ENCODE measurements at places on chromosomes 6 and 20.

DNA sequence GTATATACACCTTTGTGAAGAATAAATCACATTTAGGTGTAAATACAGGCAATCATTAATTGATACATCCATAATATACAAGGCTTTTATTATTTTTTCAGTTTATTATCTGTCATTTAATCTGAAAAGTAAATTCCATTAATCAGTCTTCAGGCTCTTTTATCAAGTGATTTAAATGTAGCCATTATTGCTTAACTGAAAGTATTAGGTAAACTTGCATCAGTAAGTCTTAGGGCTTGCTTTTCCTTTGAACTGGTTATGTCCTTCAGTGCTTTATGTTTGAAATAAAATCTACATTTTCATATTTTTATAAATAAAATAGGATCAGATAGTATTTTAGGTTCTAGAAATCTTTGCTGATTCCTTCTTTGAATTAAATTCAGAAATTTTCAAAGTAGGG is 4.1 kb downstream of the TPBG start:
- DNase-seq: no peak

- no peak for DNase-seq
Measured at GRCh38 chr6:133724726-133725125, 164.2 kb upstream of the TCF21 start.

DNA sequence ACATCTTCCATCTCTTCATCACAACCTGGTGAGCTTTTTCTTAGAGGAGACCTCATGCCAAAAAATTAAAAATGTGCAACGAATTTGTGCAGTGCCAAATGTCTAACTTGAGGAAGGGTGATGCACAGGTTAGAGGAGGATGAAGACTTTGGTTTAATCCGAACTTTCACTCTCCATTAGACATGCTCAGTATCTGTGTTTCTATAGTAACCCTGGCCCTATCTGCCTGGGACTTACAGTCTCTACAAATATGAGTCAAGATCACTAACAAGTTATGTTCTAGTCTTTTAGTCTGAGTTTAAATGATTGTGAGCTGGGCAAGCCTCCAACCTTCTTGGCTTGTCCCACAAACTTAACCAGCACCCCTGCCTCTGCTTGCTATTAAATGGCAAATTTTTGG is 377.0 kb downstream of the BMP2 start:
- no peak for DNase-seq

- no peak for DNase-seq
Measured at GRCh38 chr6:16318538-16318937, 80.2 kb downstream of the GMPR start.

- DNase-seq: no peak
Measured at GRCh38 chr20:45378191-45378590, at the start of gene TP53TG5. Gene TP53TG5 (minus strand): TSS chr20:45378325. CDS start chr20:45378236, 89 bp downstream.

DNA sequence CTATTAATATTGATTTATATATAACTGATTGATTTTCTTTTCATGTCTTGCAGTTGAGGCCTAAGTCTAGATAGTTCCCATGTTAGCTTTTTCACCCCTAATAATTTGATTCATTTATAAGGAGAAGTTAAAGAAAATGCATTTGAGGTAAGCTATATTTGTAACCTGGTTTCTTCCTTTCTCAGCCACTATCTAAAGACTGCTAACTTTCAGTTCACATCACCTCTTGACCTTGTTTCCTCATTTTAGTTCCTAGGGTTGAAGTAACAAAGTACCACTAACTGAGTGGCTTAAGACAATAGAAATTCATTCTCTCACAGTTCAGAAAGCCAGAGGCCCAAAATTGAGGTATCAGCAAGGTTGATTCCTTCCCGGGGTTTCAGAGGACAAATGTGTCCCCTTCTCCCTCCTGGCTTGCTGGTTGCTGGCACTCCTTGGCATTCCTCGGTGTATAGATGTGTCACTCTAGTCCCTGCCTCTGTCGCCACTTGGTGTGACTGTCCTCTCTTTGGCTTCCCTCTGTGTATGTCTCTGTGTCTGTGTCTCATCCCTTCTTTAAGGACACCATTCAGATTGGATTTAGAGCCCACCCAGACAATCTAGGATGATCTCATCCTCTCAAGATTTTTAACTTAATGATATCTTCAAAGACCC is 55.9 kb upstream of the C20orf144 start:
- peak; percentile 39 for DNase-seq
